ENCODE measurements at places on chromosomes 2 and 18.

GRCh38 chr2:49210191-49210590 is 55.9 kb upstream of the FSHR start:
- no peak for DNase-seq

DNA sequence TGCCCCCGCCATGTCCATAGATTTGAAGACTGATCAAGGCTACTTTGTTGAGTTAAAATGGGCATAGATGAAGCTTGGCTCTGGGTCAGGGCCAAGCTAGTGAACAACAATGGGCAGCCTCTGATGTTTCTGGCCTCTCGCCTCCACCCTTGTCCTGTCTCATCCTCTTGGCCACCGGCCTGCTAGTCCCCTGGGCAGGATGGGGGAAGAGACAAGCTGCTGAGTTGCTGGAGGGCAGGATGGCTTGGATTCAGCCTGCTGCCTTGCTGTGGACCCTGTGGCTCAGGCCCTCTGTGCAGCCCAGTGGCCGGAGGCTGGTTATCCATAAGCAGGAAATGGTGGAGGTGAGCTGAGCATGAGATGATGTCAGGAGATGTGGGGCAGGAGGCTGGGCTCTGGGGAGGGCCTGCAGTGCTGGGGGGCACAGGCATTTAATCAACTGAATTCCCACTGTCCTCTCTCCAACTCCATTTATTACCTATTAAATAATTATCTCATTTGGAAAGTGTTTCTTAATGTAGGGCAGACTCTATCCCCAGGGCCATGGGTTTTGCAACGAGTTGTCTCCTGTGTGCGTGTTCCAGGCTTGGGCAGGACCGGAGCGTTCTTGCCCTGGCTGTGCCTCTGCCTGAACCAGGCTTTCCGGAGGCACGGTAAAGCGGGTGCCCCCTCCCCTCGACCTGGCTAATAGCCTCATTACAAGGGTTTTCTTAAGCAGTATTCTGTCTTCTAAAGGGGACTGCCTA is 122.9 kb downstream of the GLI2 start:
- no peak for DNase-seq

- DNase-seq: no peak
These were observed 164.1 kb downstream of the FHOD3 start for GRCh38 chr18:36461551-36461987.

DNA sequence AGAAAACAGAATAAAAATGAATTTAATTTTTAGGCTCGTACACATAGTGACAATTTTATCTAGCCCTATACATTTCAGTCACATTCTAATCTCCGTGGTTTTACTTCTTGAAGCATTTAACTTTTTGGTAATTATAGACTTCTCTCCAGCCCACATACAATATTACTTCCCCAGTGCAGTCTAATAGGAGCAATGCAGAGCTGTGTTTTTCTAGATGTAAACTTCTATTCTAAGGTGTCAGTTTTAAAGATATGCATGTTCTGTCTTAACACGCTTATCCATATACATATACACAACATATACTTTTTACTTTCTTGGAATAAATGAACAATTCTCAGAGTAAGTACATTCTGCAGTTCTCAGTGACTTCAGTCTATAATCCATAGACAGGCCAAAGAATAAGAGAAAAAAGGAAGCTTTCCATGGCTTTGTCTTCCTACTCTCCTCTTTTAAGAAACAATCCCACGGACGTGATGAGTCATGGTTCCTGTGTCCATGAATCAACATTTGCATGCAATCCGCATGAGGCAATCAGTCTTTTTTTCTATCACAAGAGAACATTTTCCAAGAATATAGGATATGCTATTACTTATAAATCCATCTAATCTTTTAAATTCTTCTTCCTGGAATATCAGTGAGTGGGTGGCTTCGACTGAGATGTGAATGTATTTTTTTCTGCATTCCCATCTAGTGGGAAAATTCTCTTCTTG is 42.8 kb downstream of the CCDC102B start:
- DNase-seq: peak; percentile 97

DNA sequence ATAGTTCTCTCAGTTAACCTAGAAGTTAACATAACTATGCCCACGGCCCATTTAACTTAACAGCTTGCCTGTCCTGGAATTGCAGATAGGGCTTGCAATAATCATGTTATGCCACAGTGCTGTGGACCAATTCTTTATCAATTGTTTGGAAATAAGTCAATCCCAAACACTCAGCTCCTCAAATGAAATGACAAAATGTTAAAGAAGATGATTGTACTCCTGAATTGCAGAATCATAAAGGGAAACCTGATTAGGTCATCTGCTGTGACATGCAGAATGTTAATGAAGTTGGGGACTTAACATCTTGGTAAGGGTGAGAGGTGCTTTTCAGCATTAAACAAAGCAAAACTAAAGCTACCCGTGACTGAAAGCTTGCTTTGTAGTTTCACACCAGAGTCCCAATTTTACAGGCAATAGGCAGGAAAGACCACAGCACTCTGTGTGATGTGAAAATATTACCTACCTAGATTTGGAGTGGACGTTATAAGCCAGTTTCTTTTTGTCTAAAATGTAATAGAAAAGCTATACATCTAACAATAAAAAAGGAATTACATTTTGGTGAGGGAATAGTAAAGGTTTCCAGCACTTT is 364.0 kb downstream of the GPD2 start:
- DNase-seq: no peak

Measured in mesenchymal stem cell (in vitro differentiated cells and primary cell).